ENCODE measurements at places on chromosomes 4 and X.
A peak's percentile ranks its signal among the peaks of the same experiment; 100 is the strongest.

DNA sequence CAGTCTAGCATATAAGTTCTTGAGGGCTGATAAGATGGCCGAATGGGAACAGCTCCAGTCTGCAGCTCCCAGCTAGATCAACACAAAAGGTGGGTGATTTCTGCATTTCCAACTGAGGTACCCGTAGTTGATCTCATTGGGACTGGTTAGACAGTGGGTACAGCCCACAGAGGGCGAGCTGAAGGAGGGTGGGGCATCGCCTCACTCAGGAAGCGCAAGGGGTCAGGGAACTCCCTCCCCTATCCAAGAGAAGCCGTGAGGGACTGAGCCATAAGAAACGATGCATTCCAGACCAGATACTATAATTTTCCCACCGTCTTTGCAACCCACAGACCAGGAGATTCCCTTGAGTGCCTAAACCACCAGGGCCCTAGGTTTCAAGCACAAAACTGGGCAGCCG, 109.0 kb downstream of the RPS6KA6 start:
- no peak for DNase-seq

DNA sequence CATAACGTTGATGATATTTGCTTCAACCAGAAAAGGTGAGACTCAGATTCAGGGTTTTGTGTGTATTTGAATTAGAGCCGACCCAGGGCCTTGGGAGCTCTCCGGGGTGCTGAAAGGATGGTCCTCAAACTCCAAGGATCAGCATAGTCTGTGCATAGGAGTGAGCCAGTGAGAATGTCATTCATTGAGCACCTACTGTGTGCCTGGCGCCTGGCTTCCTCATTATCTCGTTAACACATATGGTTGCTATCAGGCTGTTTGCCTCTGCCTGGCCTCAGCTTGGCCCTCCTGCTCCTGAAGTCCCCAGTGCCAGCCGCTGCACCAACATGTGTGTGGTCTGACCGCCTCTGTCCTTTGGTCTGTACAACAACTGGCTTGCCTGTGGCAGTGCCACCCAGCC, 25.1 kb upstream of the JAKMIP1 start:
- no peak for DNase-seq

DNA sequence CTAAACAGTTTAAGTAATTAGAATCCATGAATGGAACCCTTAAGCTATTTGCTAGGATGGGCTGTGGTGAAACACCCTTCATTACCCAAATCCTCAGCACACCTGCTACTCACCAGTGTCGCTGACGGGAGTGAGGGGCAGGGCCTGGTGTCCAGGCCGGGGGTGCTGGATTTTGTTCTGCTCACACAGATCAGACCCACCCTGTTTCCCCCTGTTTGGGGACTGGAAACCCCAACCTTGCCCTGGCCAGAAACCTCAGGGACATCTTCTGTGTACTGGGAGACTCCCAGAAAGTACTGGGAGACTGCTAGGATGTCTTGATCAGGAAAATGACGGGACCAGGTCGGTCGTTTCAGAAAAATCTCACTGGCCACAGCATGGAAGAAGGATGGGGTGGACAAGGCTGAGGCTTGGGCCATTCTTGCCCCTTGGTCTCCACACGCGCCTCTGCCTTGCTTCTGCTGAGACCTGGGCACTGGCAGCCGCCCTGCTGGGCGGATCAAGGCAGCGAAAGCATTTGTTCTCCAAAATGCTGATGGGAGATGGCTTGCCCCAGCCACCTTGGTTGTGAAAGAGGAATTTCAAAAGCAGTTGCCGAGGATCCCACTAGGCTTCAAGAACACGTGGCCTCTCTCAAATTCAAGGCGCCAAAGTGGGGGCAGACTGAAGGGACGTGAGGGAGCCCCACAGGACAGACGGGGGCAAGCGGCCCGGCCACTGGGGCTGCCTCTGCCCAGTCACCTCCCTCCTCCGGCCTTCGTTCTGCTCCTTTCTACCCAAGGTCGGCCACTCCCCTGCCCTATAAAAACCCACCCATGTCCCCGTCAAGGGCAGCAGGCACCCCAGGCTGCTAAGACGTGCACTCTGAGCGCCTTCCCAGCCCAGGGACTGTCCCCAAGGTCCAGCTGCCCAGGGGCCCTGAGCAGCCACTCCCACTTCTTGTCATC, 23.5 kb upstream of the PDE6B start:
- no peak for DNase-seq

GRCh38 chr4:55330241-55330640, 15.8 kb upstream of the SRD5A3 start:
- DNase-seq: no peak

GRCh38 chr4:90226734-90227133, 99.5 kb downstream of the CCSER1 start:
- DNase-seq: no peak

- DNase-seq: peak; percentile 79
Measured at GRCh38 chrX:153708415-153708814, 15.8 kb downstream of the BCAP31 start.

- no peak for DNase-seq
Measured at GRCh38 chr4:152709675-152710438, 30.1 kb upstream of the TMEM154 start.

- DNase-seq: no peak
Measured at GRCh38 chr4:148735432-148736155, 293.4 kb upstream of the NR3C2 start.

GRCh38 chrX:261919-262352, 19.2 kb upstream of the PLCXD1 start:
- no peak for DNase-seq

GRCh38 chrX:24148535-24149350, 786 bp upstream of the ZFX start:
- no peak for DNase-seq

GRCh38 chrX:119698845-119699244, 5.9 kb upstream of the SEPTIN6 start:
- DNase-seq: peak; percentile 59

- DNase-seq: no peak
Measured at GRCh38 chrX:2514131-2514530, 13.4 kb upstream of the DHRSX start.

DNA sequence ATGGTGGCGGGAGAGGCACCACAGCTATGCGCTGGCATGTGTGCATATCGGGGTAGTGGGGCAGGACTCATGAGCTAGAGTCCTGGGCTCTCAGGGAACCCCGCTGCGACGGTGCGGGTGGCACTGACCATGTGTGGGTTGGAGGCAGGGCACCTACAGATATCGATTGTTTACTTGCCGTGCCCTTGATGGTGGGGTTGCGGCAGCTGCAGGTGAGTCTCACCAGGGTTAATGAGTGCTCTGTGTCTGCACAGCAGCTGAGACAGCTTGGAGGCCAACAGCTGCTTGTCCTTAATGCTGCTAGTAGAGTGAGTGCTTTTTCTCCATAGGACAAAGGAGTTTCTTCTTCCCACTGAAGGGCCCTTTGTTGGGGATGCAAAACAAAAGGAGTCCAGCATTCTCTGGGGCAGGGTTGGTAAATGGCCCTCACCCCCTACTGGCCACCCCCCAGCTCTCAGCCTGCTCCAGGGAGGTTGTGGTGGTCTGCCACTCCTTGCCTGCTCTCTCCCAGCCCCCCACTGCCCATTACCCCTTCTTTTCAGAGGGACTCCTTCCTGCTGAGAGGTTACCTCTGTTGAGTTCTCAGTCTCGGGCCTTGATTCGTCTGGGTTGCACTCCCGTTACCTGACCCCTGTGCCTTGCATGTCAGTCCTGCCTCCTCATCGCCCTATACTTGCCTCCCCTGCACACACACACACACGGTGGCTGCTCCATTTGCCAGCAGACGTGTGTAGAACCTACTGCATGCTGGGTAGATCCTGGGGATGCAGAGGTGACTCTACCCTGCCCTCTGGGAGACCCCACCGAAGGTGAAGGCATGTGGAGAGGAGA, 52.8 kb downstream of the TBC1D14 start:
- DNase-seq: peak; percentile 27

- no peak for DNase-seq
Measured at GRCh38 chr4:25861280-25861950, 1.4 kb downstream of the SEL1L3 start.

DNA sequence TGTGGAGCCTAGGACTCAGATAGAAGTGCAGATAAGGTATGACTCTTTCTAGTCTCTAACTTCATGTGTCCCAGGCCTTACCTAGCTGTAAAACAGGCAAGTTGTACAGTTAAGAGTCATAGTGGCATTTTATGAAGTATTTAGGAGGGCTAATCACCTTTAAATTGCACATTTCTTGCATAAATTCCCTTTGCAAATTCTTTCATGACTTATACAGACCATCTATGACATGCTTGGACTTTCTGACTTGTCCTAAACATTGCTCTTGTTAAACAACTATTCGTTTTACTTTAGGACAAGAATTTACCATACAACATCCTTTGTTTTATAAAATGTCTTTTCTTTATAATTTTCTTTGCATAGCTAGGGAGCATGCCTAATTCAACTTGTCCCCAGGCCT, 7.8 kb upstream of the RRAGB start:
- no peak for DNase-seq

DNA sequence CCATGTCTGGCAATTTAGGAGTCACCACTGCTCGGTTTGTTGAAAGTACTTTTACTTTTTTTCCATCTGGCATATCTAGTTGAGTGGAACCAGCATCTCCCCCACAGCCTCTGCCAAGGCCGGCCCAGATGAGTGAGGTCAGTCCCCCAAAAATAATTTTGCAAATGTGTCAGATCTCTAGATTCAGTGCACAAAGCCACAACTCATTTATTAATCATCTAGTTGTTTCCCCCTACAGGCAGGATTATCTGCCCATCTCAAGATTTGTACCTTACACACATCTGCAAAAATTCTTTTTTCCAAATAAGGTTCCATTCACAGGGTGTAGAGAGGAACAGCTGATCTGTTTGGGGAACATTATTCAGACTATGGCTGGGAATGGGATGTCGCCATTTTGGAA, 174.0 kb upstream of the MXRA5 start:
- DNase-seq: no peak

GRCh38 chrX:37726346-37726745, 40.8 kb downstream of the XK start:
- no peak for DNase-seq

- DNase-seq: no peak
Measured at GRCh38 chr4:54575919-54576318, 81.8 kb upstream of the KIT start.

DNA sequence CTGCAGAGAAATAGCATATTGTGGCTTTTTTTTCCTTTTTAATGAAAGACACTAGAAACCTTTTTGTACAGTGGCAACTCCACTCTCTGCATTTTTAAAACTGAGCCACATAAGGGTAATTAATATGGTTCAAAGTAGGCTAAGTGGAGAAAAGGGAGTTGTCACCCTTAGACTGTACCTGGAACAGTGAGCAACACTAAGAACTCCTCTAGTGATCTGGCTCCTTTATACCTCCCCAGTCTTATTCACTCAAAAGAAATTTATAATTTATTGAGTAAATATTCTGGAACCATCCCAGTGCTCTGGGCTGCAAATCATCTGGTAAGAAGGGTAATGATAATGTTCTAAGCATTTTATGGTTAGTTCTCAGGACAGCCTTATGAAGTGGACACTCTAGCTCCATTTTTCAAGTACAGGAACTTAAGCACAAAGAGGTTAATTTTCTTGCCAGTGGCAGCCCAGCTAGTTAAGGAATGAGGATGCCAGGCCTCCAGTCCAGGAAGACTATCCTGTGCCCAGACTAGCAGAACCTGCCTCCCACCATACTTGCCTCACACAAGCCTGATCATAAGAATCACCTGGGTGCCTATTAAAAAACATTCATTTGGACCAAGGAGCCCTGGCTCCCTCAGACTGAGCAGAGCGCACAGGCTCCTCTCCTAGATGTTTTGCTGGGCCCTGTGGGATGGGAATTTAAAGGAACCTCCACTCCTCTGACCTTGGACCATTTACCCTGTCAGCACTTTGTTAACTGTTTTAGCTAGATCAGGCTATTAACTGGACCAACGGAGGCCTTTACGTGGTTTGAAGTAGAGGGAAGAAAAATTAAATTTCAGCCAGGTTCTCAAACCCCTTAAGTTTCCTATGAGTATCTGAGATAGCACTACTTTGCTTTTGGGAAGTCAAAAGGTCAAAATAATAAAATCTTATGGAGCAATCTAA, 102.6 kb downstream of the PDE5A start:
- no peak for DNase-seq

- DNase-seq: no peak
Measured at GRCh38 chr4:181971973-181972372, 271.2 kb upstream of the TENM3 start.

GRCh38 chr4:17246656-17247055, 265.2 kb downstream of the QDPR start:
- DNase-seq: no peak

DNA sequence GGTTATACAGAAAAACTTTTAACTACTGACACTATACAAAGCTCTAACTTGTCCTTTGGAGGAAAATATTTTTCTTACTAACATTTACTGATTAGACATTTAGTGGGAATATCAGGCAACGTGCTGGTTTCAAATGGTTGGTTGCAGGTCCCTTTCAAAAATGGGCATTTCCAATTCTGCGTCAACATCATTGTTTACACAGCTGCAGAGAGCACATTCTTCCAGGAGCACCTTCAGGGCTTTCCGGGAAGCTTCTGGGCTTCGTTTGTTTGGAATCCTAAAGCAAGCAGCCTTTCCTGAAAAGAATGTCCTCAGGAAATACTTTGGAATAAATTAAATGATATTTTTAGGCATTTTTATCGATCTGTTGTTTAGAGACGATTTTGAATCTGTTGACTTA, 289.7 kb downstream of the TRIML1 start:
- DNase-seq: no peak

- no peak for DNase-seq
Measured at GRCh38 chr4:33974270-33974669, 2270.0 kb downstream of the ARAP2 start.

GRCh38 chr4:1948232-1948631, 60.5 kb downstream of the NELFA start:
- DNase-seq: no peak

- DNase-seq: no peak
Measured at GRCh38 chrX:17987783-17988182, 126.7 kb upstream of the RAI2 start.

DNA sequence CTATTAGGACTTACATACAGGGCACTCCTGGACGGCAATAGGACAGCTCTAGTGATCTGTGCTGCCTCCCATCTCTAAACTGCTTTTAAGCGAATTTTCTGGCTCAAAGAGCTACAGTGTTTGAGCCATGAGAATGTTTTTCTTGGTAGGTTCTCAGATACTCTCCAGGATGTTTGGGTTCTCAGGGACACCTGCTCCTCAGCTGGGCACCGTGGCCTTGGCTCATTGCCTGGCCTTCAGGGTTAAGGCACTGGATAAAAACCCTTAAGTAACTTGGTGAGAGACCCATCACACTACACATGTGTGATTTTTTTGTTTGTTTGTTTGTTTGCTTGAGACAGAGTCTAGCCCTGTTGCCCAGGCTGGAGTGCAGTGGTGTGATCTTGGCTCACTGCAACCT, 38.5 kb upstream of the HERC5 start:
- DNase-seq: no peak

- DNase-seq: no peak
Measured at GRCh38 chr4:169852481-169852880, 94.7 kb upstream of the HPF1 start.

All from NCI-H526 (cell line).